ENCODE measurements at places on chromosomes 5 and 9.

GRCh38 chr9:94160594-94161501, 76.6 kb downstream of the PTPDC1 start:
- DNase-seq: no peak

GRCh38 chr5:178442405-178443257, 147.6 kb downstream of the COL23A1 start:
- DNase-seq: no peak

GRCh38 chr5:68287976-68288706, 72.6 kb downstream of the PIK3R1 start:
- peak; percentile 72 for DNase-seq

GRCh38 chr9:27247756-27248155, 49.2 kb downstream of the EQTN start:
- no peak for DNase-seq

- peak; percentile 78 for DNase-seq
These were observed 975 bp upstream of the NXNL2 start for GRCh38 chr9:88533951-88534455.

DNA sequence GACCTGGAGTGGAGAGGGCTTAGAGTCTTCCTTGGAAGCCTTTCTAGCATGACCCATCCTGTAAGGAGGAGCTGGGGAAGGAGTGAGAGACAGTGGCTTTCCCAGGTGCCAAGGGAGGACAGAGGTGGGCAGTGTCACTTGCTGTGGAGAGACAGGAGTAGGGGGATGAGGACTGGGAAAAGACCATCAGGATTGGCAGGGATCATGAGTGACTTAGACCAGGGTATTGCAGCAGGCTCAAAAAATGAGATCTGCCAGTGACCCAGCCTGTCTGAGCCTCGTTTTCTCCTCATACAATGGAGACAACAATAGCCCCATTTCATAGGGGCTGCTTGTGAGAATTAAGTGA, 2.4 kb downstream of the TMOD1 start:
- no peak for DNase-seq

- no peak for DNase-seq
These were observed 86.3 kb upstream of the SLC12A2 start for GRCh38 chr5:127997201-127997704.

DNA sequence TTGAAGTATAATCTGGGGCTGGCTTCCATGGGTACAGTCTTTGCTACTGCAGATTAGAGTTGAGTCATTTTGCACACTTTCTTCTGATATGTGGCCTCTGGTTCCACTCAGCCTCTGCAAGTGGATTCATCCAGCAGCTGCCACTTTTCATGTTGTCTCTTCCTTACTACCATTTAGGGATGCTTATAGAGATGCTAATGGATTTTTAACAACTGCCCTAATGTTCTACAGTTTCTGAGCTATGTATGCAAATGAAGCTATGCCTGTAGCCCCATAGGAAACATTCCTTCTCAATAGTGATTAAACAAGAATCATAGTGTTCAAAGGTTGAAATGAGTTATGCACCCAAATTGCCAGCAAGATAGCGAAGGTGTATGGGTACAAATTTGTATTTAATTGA, 456.0 kb upstream of the ITGA1 start:
- no peak for DNase-seq

DNA sequence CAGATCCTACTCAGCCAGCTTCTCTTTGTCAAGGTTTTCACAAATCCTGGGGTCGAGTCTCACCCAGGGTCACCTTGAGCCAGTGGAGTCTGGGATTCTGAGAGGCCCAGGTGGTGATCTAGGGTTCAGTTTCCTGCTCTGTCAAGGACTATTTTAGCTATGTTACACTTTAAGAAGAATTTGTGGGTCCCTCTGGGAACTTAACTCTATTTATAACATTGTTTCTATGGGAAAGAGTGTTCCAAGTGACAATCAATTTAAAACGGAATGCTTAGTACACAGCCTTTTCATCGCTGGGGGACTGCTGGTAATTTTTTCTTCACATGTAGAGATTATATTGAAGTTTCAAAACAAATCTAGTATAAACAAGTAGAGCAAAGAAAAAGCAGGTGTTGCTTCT, 26.9 kb upstream of the TMEM252 start:
- no peak for DNase-seq

DNA sequence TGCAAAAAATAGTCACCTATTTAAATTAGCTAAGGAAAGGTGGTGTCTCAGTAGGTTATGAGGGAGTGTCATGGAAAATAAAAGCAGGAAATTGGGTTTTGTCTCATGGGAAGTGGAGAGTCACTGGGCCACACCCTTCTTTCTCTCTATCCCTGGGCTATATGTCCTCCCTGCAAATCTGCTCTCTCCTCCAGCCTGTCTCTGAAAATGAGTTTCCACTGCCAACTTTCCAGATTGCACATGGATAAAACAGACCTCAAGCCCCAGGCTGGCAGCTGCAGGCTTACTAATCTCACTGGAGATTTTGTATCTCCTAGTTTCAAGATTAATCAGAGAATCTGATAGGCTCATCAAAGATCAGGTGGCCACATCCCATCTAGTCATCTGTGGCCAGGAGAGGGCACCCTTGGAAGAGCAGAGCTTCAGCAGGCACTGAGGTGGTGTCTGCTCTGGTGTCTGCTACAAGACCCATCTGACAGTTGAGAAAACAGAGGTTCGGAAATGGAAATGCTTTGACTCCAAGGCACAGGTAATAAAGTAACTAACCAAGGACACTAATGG, 178.9 kb downstream of the MSX2 start:
- DNase-seq: no peak

DNA sequence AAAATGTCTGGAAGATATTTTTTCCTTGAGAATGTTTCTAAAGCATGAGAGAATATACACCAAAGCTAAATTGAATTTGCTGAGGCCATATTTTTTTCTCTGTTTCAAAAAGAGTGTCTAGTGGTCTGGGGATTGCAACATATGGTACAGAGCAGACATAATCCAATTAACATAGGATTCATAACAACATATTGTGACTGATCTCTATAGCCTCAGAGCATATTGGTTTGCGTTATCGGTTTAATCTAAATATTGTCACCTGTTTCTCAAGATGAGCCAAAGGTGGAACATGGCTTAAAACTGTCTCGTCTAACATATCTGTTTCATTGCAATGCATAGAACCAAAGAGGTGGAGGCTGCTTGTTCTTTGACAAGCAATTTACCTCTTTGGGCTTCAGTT, 3.9 kb downstream of the PPP3R2 start:
- no peak for DNase-seq

GRCh38 chr5:68382640-68383039, 167.1 kb downstream of the PIK3R1 start:
- DNase-seq: no peak

- DNase-seq: no peak
These were observed 32.9 kb downstream of the TSPAN17 start for GRCh38 chr5:176680226-176680563.

DNA sequence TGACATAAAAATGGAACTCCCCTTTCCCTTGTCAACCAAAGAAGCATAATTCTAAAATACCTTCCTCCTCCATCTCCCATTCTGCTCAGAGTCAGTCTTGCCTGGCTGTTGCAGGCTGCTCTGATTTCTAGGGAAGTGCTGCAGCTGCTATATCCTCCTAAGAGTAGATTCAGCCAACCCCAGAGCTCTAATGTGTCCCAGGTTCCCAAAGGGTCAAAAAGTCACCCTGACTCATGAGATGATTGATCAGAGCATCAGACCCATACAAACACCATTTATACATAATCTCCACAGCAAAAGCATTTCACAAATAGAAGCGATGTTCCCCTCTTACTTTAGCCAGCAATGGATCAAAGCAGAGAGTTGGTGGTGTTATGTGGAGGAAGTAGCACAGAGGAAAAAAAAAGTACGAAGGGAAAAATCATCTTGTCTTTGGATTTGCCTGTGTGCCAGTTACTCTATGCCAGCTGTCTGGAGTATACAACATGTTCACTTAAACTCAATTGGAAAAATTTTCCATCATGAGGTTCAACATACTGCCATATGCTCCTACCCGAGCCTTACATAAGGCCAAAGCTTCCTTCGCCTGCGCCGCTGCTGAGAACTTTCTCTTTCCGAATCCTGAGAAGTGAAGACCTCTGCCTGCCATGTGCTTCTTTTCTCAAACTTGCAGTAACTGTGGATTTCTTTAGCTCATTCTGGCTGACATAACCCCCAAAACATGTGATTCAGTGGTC, 258.0 kb downstream of the TLE4 start:
- DNase-seq: no peak

DNA sequence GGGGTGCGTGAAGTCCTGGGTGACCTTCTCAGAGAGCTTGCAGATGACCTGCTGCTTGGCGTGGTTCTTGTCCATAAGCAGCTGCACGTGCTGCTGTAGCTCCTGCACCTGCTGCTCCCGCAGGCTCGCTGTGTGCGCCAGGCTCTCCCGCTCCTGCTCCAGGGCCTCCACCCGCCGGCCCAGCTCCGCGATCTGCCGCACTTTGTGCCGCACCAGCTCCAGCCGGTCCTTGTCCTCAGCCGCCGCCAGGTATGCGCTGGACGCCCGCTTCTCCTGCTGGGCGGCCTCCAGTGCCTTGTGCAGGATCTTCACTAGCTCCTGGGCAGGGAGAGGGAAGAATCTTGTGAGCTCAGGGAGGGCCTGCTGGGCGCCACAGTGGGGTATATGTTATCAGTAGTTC, 28.5 kb upstream of the CORO2A start:
- DNase-seq: no peak

- no peak for DNase-seq
These were observed 207.6 kb downstream of the FBXL17 start for GRCh38 chr5:108174286-108174685.

- DNase-seq: no peak
These were observed 24.7 kb upstream of the NR3C1 start for GRCh38 chr5:143428155-143428554.

- no peak for DNase-seq
These were observed 124.5 kb downstream of the CDH12 start for GRCh38 chr5:22728610-22729009.

GRCh38 chr5:19018822-19019221, 969.2 kb downstream of the CDH18 start:
- no peak for DNase-seq

DNA sequence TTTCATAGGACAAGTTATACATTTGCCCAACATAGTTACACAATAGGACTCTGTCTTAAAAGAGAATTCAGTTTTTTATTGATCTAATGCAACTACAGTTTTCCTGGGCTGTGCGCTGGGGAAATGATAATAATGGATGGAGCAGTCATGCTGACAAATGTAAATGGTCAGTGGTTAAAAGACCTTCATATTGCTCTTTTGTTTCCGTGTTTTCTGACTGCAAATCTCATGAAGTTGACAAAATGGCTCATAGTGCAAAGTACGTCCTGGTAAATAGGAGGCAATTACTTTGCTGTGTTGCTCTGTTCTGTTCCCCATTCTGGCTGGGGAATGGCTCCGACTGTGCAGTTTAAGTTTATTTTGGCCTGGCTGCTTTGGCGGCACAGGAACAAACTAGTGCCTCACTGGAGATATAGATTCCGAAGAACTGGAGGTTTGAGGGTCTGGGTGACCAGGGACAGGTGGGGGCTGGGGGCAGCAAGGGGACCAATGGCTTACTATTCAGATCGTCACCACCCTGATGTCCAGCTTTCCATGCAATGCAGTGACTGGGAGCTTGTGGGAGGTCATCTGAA, 54.3 kb downstream of the PTTG1 start:
- no peak for DNase-seq

GRCh38 chr9:123003466-123003865, 30.0 kb upstream of the GPR21 start:
- DNase-seq: no peak

DNA sequence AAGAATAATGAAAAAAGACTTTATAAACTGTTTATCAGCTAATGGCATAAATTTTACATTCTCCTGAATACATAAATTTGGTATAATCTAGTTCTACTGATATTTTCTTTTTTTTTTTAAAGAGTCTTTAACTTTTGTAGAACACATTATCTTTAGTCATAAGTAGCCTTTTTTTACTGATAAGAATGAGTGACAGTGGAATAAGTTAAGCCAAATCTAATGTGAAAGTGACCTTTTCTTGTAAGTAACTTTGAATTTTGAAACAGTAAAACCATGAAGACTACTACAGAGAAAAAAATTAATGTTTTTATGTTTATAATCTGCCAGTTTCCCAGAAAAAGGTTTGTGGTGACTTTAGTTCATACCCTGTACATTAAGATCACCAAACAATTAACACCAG, 13.7 kb downstream of the CEP78 start:
- DNase-seq: no peak

DNA sequence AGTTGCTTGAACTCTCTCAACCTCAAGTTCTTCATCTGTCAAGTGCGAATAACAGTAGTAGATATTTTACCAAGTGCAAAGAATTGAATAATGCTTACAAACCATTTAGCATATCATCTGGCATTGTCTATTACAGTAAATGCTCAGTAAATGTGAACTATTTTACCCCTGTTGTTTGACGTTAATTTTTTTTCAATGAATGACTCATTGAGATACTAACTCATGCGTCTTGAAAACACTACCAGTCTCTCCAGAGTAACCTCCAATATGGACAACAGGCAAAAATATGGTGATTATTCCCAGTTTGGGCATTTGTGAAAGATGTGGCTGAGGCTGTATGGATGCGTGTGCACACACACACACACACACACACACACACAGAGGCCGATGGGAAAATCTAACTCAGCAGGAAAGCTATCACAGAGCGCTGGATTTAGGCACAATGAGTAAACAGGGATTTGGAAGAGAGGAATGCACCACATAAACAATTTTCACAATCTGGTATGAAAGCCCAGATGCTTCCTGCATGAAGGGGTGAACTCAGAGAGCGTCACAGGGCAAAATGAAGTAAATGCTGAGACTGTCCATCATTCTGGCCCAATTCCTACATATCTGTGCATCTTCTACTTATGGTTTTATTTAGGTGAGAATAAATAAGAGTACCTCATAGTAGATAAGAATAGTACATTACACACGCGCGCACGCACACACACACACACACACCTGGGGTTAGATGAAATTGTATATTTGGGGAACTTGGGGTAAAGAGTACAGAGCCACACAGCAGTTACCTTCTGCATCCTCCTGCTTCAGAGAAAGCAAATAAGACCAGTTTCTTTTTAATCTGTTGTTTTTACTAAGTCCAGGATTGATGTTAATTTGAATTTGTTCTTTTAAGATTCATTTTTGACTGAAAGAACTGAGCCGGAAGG, 128.7 kb downstream of the PALM2AKAP2 start:
- DNase-seq: no peak

GRCh38 chr9:89993678-89994630, 389.1 kb downstream of the GADD45G start:
- no peak for DNase-seq

GRCh38 chr9:78932849-78933627, 636.1 kb downstream of the PSAT1 start:
- no peak for DNase-seq

DNA sequence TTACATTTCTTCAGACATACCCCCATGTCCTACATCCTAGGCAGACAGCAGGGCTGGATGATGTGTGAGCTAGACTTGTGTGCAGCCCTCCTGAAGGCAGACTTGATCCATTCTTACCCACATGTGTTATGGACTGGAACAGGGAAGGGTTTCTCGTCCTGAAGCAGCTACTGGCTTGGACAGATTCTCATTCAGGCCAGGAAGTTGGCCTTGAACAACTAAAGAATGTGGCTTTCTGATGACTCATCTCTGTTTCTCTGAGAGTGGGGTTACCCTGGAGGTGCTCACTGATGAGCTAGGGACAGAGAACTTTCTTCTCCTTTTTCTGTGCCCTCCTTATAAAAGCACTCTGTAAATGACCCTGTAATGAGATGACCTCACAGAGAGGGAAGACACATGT, 246.5 kb downstream of the PCSK5 start:
- no peak for DNase-seq

- DNase-seq: no peak
These were observed 4.2 kb downstream of the SEMA4D start for GRCh38 chr9:89493671-89494070.

- no peak for DNase-seq
These were observed 394.0 kb upstream of the KLF4 start for GRCh38 chr9:107883496-107884124.
